Stimulated activated CD4-positive, alpha-beta T cell treated with anti-CD3 and anti-CD28 coated beads, TNF-alpha, amount 100 ng/mL, for 24 hours (primary cell): ENCODE measurements at places on chromosomes 1 and 21.

GRCh38 chr1:111739925-111740765 is 950 bp upstream of the INKA2 start:
- DNase-seq = no peak

DNA sequence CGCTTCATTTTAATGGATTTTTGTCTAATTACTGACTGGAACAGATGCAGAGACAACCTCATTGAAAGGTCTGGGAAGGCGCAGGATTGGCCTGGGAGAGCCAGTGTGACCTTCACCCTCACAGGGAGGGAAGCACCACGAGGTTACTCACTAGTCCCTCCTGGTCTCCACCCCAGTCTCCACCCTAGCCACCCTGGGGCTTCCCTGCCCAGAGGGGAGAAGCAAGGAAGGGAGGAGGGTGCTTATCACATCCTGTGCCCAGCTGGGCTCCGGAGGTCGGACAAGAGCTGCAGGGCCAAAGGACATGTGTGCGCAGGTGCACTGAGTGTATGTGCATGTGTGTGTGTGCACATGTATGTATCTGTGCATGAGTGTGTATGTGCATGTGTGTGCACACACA is 220.1 kb upstream of the VAMP3 start:
- no peak for DNase-seq

DNA sequence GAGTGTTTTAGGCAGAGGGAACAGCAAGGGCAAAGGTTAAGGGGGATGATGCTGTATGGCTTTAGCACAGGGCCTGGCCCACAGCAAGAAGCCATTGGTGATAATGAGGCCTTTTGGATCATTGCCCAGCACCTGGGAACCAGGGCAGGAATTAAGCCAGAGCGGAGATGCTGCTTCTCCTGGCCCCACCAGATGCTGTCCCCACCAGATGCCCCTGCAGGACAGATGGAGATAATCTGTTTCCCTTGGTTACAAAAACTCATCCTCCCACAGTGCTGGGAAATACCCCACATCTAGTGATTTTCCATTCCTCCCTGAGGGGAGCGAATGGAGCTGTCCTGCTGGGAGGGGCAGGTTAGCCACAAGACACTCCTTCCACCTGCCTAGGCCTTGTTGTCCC is 18.8 kb downstream of the OPRD1 start:
- no peak for DNase-seq

- DNase-seq = no peak
These were observed 9.8 kb downstream of the FALEC start for GRCh38 chr1:150525348-150525747.

DNA sequence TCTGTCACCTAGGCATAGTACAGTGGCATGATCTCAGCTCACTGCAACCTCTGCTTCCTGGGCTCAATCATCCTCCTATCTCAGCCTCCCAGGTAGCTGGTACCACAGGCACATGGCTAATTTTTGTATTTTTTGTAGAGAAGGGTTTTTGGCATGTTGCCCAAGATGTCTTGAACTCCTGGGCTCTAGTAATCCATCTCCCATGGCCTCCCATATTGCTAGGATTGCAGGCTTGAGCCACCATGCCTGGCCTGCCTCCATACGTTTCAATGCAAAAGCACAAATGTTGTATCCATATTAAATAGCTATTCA is 17.6 kb upstream of the GBP3 start:
- DNase-seq = no peak

- DNase-seq = no peak
These were observed at the start of gene FHAD1 for GRCh38 chr1:15246960-15247614. TSS of gene FHAD1 (plus strand) at chr1:15247223. CDS start at chr1:15251785, 4,562 bp downstream.

DNA sequence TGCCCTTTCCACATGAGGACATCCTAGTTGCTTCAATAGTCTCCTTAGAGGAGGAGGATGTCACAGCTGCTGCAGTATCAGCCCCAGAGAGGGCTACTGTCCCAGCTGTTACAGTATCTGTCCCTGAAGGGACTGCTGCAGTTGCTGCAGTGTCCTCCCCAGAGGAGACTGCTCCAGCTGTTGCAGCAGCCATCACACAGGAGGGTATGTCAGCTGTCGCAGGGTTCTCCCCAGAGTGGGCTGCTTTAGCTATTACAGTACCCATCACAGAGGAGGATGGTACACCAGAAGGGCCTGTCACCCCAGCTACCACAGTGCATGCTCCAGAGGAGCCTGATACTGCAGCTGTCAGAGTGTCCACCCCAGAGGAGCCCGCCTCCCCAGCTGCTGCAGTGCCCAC is 78.5 kb upstream of the BMP8A start:
- DNase-seq = no peak

DNA sequence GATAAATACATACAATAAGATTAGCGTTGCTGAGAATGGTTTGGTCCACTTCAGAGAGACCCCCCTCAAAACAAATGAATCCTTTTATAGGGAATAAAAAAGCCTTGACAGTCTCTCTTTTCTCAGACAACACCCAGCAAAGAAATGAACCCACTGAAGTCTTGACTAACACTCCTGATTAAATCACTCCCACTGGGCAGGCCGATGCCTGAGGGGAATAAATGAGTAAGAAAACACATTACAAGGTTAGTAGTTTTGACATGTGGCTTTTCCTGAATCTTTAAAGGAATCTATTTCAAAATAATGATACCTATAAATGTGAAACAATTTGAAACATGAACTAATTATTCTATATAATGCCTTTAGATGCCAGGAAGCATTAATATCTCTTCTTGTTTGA is 146.9 kb upstream of the POGK start:
- DNase-seq = no peak

DNA sequence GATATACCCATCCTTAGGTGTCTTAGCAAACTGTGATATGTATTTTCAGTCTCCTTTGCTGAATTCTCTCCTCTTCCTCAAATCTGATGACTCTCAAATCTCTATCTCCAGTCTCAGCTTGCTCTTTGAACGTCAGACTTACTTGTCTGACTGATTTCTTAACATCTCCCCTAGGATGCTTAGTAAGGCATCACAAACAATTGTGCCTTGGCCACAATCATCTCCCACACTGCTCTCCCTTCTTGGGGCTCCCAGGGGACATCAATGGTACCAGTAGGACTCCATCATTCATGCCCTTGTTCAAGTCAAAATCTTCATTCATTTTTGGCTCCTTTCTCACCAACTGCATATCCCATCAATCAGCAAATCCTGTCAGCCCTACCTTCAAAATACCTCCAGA is 42.0 kb downstream of the GNG12 start:
- DNase-seq = no peak

- DNase-seq = peak; percentile 56
These were observed 31.0 kb downstream of the SLC45A1 start for GRCh38 chr1:8348777-8349472.

GRCh38 chr1:202565890-202566602 is 144.2 kb downstream of the SYT2 start:
- no peak for DNase-seq

- no peak for DNase-seq
These were observed 4.8 kb downstream of the LYST start for GRCh38 chr1:235861857-235862256.

GRCh38 chr1:154849645-154850131 is 20.4 kb downstream of the KCNN3 start:
- DNase-seq = peak; percentile 25

- no peak for DNase-seq
These were observed 527.8 kb downstream of the MATN1 start for GRCh38 chr1:30195424-30196134.

- DNase-seq = no peak
These were observed 97.7 kb downstream of the AJAP1 start for GRCh38 chr1:4752059-4752458.

DNA sequence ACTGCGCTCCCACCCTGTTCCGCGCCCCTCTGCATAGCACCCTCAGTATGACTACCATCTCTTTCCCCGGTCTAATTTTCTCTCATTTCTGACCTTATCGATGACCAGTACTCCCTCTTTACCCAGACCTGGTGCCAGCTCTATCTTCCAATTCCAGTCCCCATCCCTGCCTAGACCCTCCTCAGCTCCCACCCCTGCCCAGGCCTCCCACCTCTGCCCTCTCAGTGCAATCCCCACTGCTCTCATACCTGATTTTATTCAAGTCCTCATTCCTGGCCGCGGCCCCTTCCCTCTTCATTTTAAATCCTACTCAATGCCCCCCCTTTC is 1.3 kb downstream of the USP24 start:
- DNase-seq = no peak

DNA sequence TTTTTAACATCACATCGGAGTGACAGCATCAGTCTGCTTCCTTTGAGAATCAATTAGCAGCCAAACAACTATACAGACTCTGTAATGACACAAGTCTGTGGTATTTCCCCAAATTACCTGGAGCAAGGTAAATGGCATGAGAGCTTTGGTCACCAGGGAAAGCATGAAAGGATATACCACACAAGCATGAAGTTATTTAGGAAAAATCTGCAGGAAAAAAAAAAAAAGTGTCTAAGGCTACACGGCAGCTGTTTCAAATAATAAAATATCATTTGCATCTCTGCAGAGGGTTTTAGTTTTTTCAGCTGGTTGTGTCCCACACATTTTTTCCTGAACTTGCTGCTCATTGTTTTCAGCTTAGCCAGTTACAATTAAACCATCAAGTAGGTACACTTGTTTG is 234.7 kb downstream of the TTLL7 start:
- DNase-seq = no peak

GRCh38 chr1:147204080-147204479 is 21.1 kb downstream of the FMO5 start:
- DNase-seq = no peak

- DNase-seq = no peak
These were observed 10.0 kb upstream of the GJB3 start for GRCh38 chr1:34770891-34771504.

DNA sequence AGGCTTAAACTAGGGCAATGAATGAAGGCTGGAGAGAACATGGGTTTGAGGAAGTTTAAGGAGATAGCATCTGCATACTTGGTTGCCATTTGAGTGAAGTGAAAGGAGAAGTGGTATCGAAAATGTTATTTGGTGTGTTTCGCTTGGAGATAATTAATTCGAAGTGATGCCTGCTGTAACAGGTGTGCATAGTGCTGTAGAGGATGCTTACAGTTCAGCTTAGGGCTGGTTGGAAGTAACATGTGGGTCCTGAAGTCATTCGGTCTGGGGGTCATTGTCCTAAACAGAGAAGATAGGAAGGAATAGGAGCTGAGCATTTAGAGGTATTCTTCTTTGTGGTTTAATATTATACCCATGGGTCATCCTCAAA is 301 bp upstream of the NUDT17 start:
- DNase-seq = no peak

DNA sequence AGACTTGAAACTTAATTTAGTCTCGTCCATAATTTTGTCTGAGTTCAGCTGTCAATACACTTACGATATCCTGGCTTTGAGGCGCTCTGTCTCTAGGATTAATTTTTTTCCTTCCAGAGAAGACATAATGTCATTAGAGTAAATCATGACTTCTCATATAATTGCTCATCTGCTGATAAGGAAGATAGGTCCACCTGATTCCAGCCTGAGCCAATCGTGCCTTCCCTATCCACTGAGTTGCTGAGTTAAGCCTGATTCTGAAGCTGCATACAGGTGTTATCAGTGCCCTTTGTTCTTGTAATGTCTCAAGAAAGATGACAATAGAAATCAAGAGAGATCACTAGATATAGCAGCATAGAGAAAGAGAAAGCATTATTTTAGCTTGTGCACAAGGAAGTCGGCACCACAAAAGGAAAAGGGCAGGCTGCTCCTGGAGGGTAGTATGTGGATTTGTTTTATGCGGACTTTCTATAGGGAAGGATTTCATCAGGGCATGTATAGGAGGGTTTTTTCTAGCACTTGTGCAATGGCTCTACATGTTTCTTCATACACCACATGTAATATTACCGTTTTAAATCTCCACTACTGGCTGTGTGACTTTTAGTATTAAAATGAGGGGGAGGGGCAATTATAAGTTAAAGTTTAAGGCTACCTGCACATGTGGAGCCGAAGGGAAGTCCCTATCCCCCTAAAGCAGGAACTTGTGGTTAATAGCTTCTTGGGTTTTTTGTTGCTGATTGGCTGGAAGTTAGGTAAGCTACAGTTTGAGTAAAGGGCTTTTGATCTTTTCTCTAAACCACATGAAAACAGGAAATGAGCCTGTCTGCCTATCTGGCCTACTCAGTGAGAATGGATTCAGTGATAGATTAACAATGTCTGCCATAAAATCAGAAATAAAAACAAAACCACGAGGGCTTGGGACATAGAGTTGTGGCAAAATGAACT is 133.4 kb downstream of the PLPPR5 start:
- DNase-seq = no peak

GRCh38 chr1:38671221-38671620 is 188.4 kb downstream of the RRAGC start:
- no peak for DNase-seq

- no peak for DNase-seq
These were observed 38.5 kb downstream of the EDEM3 start for GRCh38 chr1:184716158-184716557.

DNA sequence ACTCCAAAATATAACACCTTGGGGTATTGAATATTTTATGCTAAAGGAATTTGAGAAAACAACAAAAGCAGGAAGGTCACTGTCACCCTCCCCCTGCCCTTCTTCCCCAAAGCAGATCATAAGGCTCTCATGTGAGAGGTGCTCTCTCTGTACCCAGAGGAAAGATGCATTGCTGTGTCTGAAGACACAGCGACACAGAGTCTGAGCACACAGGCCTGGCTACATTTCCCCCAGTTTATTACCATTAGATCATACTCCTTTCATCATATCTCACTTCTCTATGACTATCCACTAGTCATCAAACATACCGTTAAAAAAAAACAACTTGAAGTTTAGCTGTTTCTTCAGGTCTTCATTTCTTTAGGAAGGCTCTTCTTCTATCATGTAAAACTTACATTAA is 127.1 kb downstream of the PPIAL4G start:
- DNase-seq = no peak

- no peak for DNase-seq
These were observed 9.8 kb upstream of the CLDN14 start for GRCh38 chr21:36489776-36490165.

DNA sequence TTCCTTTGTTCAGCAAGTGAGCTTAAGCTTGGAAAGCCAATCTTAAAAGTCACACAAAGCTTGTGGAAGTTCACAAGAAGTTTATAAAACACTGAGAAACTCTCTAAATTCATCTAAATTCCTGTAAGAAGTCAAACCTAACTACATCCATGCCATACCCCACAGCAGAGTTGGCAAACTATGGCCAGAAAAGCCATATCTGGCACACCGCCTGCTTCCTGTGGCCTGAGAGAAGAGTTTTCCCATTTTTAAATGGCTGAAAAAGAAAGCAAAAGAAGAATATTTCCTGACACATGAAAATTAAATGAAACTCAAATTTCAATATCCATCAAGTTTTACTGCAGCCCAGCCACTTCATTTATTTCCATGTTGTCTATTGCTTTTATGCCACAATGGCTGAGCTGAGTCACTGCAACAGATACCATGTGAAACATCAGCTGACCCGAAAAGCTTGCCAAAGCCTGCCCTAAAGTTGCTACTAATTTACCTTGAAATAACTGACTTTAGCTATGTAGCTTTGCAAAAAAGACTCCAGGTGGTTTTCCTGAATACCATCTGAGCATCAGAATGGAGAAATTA is 237.1 kb downstream of the SLC45A1 start:
- no peak for DNase-seq
